ENCODE measurements at places on chromosomes 12 and 14. TPM values are rescaled to one million over a fixed set of nuclear protein-coding genes. Genes with fewer than 3 reads are reported as not detected.

GRCh38 chr14:88437658-88438057 lies 52.2 kb downstream of the SPATA7 start:
- no peak for DNase-seq

GRCh38 chr14:42921901-42922300 lies 1315.2 kb downstream of the LRFN5 start:
- DNase-seq, result no peak

DNA sequence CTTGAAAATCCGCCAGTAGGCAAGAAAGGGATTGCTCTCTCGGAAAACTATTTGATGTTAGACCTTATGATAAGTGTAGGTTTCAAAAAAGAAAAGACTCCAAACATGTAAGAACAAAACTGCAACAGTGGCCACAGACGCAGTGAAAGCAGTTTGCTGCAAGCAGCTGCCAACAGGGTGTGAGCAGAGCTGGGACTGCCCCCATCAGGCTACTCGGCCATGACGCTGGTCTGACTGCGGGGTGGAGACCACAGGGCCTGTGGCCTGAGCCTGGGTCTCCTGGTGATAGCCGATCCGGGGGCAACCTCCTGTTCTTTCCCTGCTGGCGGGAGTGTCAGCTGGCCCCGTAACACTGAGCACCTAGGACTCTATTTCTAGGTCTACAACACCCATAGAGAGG lies 63.2 kb downstream of the AMN start:
- DNase-seq, result no peak

DNA sequence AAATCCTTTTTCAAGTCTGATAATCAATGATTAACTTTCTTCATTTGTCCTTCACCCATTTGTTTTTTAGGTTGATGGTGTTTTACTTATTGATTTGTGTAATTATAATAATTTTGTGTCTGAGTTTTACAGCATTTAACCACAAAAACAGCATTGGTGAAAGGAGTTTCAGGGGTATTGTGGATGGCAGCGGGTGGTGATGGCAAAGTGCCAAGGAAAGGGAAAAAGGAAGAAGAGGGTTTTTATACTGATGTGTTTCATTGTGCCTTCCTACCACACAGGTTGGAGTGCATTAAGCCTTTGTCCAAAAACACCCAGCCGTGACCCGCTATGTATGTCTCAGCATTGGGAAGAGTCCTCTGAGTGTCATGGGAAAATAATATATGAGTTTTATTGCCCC lies 150.3 kb downstream of the DAD1 start:
- DNase-seq, result no peak

GRCh38 chr14:81235096-81235495 lies 14.3 kb upstream of the GTF2A1 start:
- no peak for DNase-seq

The STXBP6 gene
- total RNA-seq, result 0.25 TPM

The LRRIQ1 gene
- 1.0 TPM for total RNA-seq

GRCh38 chr14:59465316-59466135 lies at the start of gene GPR135:
TSS of gene GPR135 (minus strand) at chr14:59465380. CDS start at chr14:59465226, 154 bp downstream.
- no peak for DNase-seq

The LRP1-AS gene
- not detected for total RNA-seq

DNA sequence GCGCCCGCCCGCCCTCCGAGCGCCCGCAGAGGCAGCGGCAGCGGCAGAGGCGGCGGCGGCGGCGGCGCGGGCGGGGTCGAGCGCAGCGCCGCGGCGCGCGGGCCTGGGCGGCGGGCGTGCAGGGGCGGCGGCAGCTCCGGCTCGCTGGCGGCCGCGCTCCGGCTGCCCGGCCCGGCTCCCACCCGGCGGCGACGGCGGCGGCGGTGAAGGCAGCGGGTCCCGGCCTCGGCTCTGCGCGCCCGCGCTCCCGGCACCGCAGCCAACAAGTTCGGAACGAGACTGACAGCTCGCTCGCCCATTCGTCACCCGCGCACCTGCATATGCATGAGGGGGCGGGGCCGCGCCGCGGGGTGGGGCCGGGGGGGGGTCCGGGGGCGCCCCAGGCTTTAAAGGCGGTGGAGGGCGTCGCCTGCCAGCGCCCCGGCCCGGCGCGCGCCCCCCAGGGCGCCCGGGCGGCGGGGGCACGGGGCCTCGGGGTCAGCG lies at the start of gene JAG2:
Gene JAG2 (minus strand): TSS at position 281 of the 483 bp plus-strand sequence. CDS start 356 bp downstream, outside the sequence.
- no peak for DNase-seq

All from foreskin keratinocyte (primary cell).